ENCODE measurements at places on chromosomes 2 and 18. TPM values are rescaled to one million over a fixed set of nuclear protein-coding genes. Genes with fewer than 3 reads are reported as not detected.

GRCh38 chr18:49562481-49563129, 748 bp downstream of the LIPG start:
- DNase-seq: peak; percentile 60

- DNase-seq: no peak
These were observed 12.3 kb downstream of the CEBPZ start for GRCh38 chr2:37219046-37219445.

- no peak for DNase-seq
These were observed 763.1 kb downstream of the BCL11A start for GRCh38 chr2:59790186-59791003.

The TEKT4 gene
- not detected for total RNA-seq

DNA sequence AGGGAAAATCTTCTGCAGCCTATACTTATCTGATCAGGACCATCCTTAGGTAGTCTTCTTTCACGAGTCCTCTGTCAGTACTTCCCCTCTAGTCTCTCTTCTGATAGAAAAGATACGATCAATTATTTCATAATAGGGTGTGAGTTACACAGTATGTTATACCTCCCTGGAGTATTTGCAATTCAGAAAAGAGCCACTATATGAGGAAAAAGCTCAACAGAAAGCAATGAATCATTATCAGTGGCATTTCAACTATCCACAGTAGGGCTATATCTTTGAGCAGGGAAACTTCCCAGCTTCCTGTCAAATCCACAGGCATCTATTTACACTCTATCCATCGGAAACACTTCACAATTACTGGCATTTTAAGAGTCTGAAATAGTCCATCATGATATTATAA, 105.3 kb upstream of the ACVR2A start:
- DNase-seq: no peak

DNA sequence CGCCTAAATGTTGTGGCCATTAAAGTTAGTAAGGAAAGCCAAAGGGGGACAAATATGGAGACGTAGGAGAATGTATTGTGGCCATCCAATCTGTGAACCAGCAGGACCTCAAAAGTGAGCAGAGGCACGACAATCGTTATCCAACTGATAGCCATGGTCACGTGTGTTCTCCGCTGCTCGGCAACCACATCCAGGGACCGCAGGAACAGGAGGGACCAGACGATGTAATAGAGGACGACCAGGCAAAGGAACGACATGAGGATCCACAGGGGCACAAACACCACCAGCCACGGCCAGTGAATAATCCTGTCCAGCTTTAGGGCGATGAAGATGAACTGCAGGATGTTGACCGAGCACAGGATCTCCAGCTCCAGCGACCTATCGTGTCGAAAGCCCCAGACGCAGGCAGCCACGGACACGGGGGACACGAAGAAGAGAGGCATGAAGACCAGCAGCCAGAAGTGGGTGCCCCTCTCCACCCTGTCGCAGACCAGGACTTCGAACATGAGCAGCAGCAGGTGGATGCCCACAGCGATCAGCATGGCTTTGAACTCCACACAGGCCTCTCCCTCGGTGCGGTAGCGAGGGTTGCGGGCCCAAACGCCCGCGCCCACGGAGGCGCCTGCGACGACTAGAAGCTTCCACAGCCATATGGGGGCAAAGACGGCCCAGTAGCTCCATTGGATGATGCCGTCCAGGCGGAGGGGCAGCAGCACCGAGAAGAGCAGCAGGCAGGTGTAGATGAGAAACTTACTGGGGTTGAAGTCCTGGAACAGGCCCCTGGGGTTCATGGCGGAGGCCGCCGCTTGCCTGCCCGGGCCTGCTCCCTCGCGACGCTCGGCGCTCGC, 790 bp downstream of the TMEM185B start:
- no peak for DNase-seq

Data from mucosa of descending colon (tissue), 3 donors.